ENCODE measurements at places on chromosomes 1 and 21.

- no peak for DNase-seq
These were observed 76.1 kb downstream of the CACHD1 start for GRCh38 chr1:64546013-64546412.

DNA sequence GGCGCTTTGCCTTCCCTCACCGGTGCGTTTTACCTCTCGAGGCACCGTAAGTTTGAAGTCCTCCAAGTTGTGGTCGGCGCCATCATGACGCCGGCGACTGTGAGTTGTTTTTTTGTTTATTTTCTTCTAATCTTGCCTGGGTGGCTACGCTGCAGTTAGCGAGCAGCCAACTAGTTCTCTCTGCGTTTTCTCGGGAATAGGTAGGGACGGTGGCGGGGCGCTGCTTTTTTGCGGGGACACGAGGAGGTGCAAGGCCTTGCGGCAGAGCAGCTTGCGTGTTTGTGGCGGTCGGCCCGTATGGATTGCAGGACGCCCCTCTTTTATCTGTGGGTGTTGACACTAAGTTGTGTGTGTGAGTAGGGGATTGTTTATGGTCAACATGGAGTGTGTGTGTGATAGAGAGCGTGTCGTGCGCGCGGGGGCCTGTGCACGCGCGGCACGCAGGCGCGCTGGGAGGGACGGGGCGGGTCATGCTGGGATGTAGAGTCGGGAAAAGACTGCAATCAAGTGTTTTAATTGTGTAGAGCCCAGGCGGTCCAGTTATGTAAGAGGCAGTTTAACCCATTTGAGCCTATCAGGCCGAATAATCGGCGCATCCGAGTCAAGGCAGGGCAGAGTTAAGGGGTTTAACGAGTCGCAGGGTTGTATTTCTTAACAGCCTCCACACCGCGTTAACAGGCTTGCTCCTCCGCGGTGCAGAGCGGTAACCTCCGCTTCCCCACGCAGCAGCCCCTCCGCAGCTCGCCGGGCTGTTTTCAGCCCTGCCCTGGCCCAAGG, 1.2 kb upstream of the NEGR1 start:
- DNase-seq = peak; percentile 67

DNA sequence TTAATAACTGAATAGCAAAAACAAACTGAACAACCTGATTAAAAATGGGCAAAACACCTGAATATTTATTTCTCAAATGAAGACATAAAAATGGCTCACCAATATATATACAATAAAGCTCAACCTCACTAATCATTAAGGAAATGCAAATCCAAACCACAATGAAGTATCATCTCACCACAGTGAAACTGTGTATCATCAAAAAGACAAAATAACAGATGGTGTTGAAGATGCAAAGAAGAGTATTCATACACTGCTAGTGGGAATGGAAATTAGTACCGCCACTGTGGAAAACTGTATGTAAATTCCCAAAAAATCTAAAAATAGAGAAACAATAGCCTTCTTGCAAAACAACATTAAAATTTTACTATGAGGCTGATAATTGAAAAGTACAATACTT, 1660.1 kb upstream of the B3GALT2 start:
- DNase-seq = no peak

- peak; percentile 93 for DNase-seq
These were observed 9.6 kb downstream of the BCAR3 start for GRCh38 chr1:93672069-93672468.

GRCh38 chr1:110605901-110606656, at the start of gene KCNA2:
TSS of gene KCNA2 (minus strand) at chr1:110606358. CDS start at chr1:110604782, 1,576 bp downstream.
- DNase-seq = no peak

- DNase-seq = peak; percentile 76
These were observed 5.5 kb upstream of the PIK3R3 start for GRCh38 chr1:46137916-46138315.

- DNase-seq = no peak
These were observed 259.7 kb downstream of the DYRK1A start for GRCh38 chr21:37626320-37626719.

DNA sequence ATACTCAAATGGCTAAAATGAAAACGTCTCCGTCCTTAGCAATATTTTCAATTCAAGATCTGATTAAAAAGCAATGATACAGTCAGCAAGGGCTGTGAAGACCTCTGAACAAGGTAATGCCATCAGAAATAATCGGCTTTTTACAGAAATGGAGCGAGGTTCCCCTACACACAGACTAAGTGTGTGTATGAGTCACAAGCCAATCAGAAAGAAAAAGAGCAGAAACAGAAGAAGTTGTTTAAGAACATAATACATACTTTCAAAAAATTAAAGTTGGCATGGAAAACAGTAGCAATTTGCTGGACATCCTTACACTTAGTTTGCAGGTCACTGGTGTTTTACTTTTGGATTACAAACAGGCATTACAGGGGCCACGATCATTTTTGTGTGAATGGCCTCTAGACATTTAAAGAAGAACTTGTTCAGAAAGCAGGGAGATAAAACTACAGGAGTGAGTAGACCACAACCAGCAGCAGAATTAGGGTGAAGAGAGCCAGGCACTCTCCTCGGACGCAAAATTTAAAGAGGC, 350.0 kb upstream of the RUNX1 start:
- no peak for DNase-seq

DNA sequence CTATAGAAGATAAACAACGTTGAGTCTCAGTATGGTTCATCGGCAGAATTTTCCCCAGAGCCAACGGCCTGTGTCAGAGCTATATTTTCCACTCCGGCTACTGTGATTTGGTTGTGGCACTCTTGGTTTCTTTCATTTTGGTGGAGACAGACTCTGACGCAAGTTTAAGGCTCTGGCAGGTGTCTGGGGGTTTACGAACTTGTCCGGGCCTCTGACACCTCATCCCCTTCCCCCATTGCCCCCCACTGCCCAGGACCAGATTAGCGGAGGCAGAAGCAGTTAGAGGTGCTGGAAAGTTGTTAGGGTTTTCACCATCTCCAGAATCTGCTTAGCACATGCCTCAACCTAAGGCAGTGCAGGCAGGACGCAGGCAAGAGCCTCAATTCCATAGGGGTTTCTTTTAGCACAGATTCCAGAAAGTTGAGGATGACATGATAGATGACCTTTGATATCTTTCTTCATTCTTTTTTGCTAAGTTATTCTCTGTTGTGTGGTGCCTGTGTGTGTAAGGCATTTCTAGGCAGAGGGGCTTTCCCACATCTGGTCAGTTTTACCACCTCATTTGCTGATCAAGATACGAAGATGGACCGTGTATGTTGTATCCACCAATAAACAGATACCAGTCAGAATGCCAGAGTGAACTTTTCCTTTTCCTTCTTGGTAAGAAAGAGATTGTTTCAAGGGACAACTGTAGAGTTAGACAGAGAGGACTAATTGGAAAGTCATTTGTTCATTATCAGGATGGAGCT, 18.4 kb upstream of the IL10 start:
- no peak for DNase-seq

GRCh38 chr1:185488808-185489207, 171.8 kb upstream of the IVNS1ABP start:
- DNase-seq = no peak

DNA sequence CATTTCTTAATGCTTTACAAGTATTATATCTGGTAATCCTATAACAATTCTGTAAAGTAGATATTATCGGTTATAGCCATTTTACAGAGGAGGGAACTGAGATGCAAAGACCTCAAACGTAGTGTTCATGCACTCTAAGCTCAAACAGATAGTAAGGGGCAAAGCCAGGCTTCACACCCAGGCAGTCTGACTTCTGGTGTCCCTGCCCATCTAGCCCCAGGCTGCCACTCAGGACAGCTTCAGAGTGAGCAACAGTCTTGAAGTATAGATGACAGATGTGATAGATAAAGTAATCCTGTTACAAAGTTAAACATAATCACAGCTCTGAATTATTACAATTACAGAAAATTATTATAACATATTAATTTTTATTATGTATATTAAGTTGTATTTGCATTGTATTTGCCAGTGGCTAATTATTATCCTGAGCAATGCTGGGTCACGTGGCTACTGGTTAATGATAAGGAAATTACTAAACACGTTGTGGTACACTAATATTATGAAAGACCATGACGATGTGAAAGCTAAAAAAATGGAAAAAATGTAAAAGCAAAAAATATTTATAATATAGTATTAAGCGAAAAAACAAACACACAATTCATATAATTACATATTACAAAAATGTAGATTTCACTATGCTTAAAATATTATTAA, 6.1 kb upstream of the TRAF3IP3 start:
- no peak for DNase-seq

- no peak for DNase-seq
These were observed 26.2 kb upstream of the ZC3H12A start for GRCh38 chr1:37448185-37448584.

DNA sequence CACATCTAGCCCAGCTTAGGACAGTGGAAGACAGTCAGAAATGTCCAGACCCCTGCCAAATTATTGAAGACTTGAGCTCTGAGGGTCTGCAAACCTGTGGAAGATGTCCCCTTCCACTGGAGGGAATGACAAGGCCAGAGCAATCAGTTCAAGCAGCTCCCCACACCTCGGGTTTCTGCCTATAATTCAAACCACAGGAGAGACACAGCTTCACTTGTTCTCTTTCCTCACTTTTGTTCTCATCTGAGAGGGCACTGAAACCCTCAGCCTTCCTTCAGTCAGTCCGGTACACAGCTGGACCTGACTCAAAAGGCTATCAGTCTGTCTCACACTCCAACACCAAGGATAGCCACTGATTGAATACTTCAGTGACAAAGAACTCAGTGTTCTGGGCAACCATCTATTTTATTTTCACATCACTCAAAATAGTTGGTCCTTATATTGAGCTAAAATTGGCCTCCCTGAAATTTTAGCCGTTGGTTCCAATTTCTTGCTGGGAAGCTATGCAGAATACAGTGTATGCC, 70.1 kb downstream of the TENT5C start:
- DNase-seq = no peak

DNA sequence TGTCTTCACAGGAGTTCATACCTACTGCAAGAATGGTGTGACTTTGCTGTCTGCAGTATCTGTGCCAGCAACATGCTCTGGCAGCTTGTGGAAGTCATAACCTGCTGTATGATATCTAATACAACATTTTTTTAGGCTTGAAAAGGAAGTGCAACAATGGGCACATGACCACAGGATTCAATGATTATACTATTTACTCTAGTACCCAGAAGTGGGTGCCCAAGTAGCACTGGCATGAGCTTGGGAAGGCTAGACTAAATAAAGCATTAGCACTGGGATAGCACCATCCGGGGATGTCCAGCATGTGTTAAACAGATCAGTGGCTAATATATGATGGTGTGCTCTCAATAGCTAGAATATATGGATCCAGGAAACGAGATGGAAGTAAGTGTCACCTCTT, 98.6 kb upstream of the PDE4B start:
- DNase-seq = no peak

DNA sequence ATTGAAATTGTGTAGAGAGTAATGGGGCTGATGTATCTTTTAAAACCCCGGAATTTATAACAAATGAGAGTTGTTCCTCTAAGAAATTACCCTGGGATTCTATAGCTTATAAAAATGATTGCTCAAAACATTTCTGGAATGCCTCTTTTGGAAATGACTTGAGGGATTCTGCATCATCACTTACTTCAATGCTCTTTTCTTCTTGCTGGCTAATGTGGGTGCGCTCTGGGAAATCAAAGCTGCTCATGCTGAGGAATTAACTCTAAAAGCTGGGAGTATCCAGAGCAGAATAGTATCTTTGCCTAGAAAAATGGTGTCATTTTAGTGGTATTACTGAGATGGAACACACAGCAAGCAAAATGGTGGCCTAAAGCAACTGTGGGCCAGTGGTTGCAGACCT, 23.0 kb upstream of the TBX15 start:
- no peak for DNase-seq

All from IMR-90 (cell line).